ENCODE measurements at places on chromosomes 16 and 17.

GRCh38 chr17:80780381-80781198, 211.1 kb upstream of the CHMP6 start:
- peak overlapping the region; percentile 38 for H3K27ac ChIP-seq
- H3K36me3 ChIP-seq: no peaks in the 10 kb centered on the region
- H3K4me1 ChIP-seq: no peaks in the 10 kb centered on the region
- H3K27me3 ChIP-seq: no peaks in the 10 kb centered on the region

DNA sequence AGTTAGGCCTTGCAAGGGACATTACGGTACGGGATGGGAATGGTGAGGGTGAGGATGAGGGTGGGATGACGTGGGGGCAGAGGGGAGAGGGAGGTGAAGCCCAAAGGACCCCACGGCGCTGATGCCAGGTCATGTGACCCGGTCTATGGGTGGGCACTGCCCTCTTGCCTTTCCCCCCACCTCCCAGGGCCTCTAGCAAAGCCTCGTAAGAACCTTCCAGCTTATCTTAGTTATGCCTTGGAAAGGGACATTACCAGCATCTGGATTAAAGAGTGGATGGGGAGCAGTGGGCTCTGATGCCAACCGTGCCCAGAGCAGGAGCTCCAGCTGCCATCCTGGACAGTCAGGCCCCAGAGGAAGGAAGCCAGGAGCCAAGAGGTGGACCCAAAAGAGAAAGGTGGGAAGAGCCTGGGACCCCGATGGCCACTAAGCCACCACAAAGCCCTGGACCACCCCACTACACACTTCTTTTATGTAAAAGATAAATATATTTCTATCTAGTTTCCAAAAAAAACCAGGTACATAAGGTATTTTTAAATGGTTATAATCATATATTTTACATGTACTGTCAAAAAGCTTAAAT, 40.9 kb downstream of the TK2 start:
- H3K27ac ChIP-seq: no peak overlapping the region
- H3K36me3 ChIP-seq: no peaks in the 10 kb centered on the region
- H3K27me3 ChIP-seq: no peaks in the 10 kb centered on the region
- no peak overlapping the region for H3K4me3 ChIP-seq
- no peaks in the 10 kb centered on the region for H3K4me1 ChIP-seq
- DNase-seq: no peak

DNA sequence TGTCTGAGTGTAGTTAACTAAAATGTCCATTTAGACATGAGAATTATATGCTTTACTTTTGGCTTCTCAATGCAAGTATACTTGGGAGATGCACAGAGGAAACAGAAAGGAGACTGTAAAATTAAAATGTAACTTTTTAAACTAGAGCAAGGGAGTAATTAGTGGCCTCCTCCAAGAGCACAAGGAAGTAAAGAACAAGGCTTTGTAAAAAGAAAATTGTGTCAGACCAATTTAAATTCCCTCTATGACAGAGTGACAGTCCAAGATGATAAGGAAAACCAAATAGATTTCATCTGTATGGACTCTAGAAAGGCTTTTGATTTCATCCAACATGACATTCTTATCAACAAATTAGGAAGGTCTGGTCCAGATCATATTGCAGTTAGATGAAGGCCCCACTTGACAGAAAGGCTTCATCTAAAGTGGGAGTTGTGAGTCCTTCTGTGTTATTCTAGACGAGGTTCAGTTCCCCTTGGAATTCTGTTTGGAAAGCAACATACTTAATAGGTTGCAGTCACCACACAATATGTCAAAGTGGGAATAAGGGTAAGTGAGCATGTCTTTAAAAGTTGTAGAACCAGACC, 6.5 kb upstream of the CAPNS2 start:
- no peaks in the 10 kb centered on the region for H3K27me3 ChIP-seq
- H3K4me3 ChIP-seq: no peak overlapping the region
- H3K36me3 ChIP-seq: no peaks in the 10 kb centered on the region

- H3K4me3 ChIP-seq: no peak overlapping the region
- DNase-seq: no peak
- no peaks in the 10 kb centered on the region for H3K27me3 ChIP-seq
- peaks cover 26% of the 10 kb centered on the region for H3K4me1 ChIP-seq
- no peak overlapping the region for H3K27ac ChIP-seq
- no peaks in the 10 kb centered on the region for H3K36me3 ChIP-seq
These were observed 5.3 kb downstream of the UBALD1 start for GRCh38 chr16:4609200-4610010.

GRCh38 chr16:88197481-88198456, 185.0 kb upstream of the ZNF469 start:
- no peaks in the 10 kb centered on the region for H3K27me3 ChIP-seq
- H3K4me1 ChIP-seq: no peaks in the 10 kb centered on the region
- no peak for DNase-seq
- H3K36me3 ChIP-seq: no peaks in the 10 kb centered on the region

DNA sequence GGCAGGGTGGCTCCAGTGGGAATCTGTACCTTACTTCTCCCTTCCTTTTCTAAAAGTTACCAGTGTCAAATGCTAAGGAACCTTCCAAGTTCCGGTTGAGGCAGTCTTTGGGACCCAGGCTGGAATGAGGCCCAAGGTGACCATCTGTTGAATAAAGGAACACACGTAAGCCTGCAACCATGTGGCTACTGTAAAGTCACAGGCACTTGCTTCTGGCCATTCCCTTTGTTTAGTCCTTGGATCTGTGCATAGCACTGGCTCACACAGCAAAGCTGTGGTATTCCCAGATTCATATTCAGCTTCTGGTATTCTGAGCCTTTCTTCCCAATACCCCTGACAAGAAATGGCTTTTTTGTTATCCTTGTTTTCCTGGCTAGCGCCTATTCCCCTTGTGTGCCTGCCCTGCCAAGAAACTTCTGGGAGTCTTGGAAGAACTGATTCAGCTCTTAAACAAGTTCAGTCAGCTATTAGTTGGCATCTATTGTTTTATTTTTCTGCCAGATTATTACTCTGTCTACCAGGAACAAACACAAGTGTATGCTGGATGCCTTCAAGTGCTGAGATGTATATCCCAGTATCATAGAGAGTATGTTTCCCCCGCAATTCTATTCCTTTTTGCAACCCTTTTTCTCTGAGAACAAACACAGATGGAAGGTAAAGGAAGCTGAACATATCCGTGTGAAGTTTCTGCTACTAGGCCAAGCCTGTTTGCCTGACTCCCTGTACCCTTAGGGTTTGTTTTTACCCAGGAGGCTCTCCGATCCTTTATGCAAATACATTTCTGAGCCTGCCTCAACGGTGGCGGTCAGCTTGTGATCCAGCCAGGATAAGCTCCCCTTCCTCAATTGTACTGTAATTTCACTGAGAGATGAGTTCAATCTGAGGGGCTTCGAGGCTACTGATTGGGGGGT, 13.2 kb downstream of the TMEM238L start:
- no peaks in the 10 kb centered on the region for H3K4me1 ChIP-seq
- H3K27ac ChIP-seq: no peak overlapping the region
- no peak overlapping the region for H3K4me3 ChIP-seq
- H3K27me3 ChIP-seq: no peaks in the 10 kb centered on the region
- no peak for DNase-seq
- H3K36me3 ChIP-seq: no peaks in the 10 kb centered on the region

GRCh38 chr16:13063457-13063856, 162.1 kb downstream of the SHISA9 start:
- H3K27me3 ChIP-seq: no peaks in the 10 kb centered on the region
- no peak overlapping the region for H3K27ac ChIP-seq
- no peak overlapping the region for H3K4me3 ChIP-seq
- no peaks in the 10 kb centered on the region for H3K36me3 ChIP-seq

DNA sequence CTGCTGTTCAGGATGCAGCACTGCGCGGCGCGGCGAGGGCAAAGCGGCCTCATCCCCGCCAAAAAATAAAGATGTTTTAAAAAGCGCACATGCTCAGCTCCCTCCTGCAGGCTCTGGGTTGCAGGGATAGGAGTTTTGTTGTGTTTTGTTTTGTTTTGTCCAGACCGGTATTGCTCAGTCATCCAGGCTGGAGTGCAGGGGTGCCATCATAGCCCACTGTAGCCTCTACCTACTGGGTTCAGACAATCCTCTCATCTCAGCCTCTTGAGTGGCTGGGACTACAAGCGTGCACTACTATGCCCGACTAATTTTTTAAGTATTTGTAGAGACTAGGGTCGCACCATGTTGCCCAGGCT, 636 bp downstream of the WWOX start:
- no peaks in the 10 kb centered on the region for H3K4me1 ChIP-seq
- H3K36me3 ChIP-seq: no peaks in the 10 kb centered on the region
- H3K27ac ChIP-seq: peak overlapping the region; percentile 93
- peak overlapping the region; percentile 91 for H3K4me3 ChIP-seq

DNA sequence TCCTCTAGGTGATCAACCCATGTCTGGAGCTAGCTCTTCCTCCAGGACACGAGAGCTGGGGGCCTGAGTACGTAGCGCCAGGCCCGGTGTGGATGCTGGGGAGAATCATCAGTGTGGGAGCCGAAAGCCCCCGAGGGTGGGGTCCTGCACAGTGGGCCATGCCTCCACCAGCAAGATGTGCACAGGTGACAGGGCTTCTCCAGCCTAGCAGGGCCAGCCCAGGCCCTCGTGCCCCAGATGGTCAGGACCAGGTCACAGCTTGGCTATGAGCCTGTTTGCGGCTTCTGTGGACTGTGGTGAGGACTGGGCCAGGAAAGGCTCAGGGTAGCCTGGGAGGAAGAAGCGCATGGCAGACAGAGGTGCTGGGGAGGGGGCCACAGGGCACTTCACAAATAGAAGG, 7.8 kb downstream of the MPG start:
- H3K27ac ChIP-seq: peak overlapping the region; percentile 59
- no peaks in the 10 kb centered on the region for H3K27me3 ChIP-seq
- H3K4me1 ChIP-seq: no peaks in the 10 kb centered on the region

GRCh38 chr17:62110923-62111484, 45.9 kb upstream of the MED13 start:
- no peak overlapping the region for H3K27ac ChIP-seq
- DNase-seq: no peak

DNA sequence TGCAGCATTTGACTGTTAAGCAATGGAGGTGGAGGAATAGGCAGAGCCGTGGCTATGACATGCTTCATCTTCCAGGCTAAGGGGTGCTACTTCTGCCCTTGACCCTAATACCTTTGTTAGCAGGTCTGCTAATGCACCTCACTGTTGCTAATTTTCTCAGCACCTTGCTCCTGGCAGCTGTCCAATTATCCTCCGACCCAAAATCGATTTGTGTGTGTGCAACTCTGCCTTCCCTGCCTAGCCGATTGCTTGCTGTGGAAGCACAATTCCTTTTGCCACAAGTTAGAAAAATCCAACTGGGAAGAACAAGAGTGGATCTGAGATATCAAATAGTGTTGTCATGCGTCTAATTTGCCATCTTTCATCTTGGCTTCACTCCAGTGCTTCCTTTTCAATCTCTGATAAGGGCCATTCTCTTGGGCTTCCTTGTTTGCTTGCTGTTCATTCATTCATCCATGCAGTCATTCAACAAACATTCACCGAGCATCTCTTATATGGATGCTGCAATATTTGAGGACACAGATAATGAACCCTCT, 422.8 kb downstream of the RBFOX1 start:
- no peaks in the 10 kb centered on the region for H3K27me3 ChIP-seq
- no peak overlapping the region for H3K27ac ChIP-seq
- no peaks in the 10 kb centered on the region for H3K4me1 ChIP-seq

DNA sequence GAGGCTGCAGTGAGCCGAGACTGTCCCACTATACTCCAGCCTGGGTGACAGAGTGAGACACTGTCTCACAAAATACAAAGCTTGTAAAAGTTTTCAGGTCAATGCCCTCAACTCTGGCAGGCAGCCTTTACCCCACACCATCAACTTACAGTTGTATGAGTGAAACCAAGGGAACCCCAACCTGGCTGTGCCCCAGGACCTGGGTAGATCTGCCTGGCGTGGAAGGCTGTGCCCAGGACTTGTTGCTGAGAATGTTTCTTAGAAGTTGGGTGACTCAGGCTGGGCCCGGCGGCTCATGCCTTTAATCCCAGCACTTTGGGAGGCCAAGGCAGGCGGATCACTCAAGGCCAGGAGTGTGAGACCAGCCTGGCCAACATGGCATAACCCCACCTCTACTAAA, 7.8 kb downstream of the CES3 start:
- H3K36me3 ChIP-seq: no peaks in the 10 kb centered on the region
- H3K4me3 ChIP-seq: no peak overlapping the region
- H3K4me1 ChIP-seq: no peaks in the 10 kb centered on the region
- DNase-seq: no peak
- no peaks in the 10 kb centered on the region for H3K27me3 ChIP-seq

DNA sequence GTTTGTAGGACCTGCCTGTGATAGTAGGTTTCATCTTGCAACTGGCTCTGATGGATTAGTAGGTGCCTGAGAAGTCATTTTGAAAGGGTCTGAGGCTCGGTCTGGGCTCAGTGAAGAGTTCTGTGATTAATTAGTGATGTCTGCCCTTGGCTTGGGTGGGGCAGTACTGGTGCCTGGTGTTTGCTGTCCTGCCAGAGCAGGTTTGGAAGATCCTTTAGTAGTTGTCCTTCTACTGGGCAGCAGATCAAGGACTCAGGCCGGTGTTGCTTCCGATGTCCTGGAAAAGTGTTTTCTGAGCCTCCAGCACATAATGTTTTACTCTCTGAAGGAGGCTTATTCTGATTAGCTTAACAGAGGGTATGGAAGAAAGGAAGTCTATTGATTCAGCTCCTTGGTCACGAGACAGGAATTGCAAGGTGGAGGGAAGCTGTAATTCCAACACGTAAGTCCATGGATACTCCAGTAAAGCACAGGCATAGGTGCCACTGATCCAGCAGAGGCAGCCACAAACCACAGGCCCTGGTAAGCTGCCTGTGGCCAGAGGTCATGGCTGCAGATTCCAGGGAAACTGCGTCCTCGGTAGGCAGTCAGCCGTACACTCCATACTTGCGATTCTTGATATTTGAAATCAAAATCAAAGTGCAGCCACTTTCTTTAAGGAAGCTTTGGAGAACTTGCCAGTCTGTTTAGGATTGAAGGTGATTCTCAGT, 18.7 kb downstream of the HLF start:
- peaks cover 6% of the 10 kb centered on the region for H3K4me1 ChIP-seq
- DNase-seq: peak; percentile 45
- peak overlapping the region; percentile 84 for H3K27ac ChIP-seq
- H3K36me3 ChIP-seq: no peaks in the 10 kb centered on the region

DNA sequence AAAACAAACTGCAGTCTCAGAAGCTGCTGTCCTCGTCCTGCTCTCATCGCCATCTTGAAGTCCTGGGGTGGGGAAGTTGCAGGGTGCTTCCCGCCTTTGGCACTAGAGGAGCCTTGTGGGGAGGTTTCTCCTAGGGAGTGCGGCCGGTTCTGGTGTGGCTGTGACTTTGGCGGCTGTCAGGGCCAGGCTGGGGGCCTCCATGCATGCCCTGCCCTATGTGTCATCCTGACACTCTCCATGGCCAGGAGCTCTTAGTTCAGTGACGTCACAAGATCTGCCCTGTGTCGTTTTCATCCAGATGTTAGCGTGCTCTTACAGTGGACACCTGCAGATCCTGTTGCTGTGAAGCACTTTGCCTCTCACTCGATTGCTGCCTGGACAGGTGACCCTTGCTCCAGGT, 49.6 kb downstream of the PLD6 start:
- no peak overlapping the region for H3K4me3 ChIP-seq
- DNase-seq: no peak
- no peaks in the 10 kb centered on the region for H3K27me3 ChIP-seq
- H3K27ac ChIP-seq: no peak overlapping the region
- no peaks in the 10 kb centered on the region for H3K4me1 ChIP-seq

GRCh38 chr17:71224824-71225575, 895.8 kb upstream of the SOX9 start:
- H3K36me3 ChIP-seq: no peaks in the 10 kb centered on the region
- no peaks in the 10 kb centered on the region for H3K27me3 ChIP-seq
- no peaks in the 10 kb centered on the region for H3K4me1 ChIP-seq
- no peak overlapping the region for H3K4me3 ChIP-seq

GRCh38 chr16:57948027-57948426, 22.9 kb downstream of the CNGB1 start:
- H3K36me3 ChIP-seq: no peaks in the 10 kb centered on the region
- DNase-seq: no peak
- H3K4me1 ChIP-seq: no peaks in the 10 kb centered on the region
- H3K4me3 ChIP-seq: no peak overlapping the region

- no peaks in the 10 kb centered on the region for H3K36me3 ChIP-seq
- H3K4me1 ChIP-seq: no peaks in the 10 kb centered on the region
- no peak overlapping the region for H3K4me3 ChIP-seq
- no peak overlapping the region for H3K27ac ChIP-seq
These were observed 87.8 kb upstream of the NOL11 start for GRCh38 chr17:67629971-67630320.
